HT1080 (cell line): ENCODE measurements at places on chromosomes 11 and 22.

DNA sequence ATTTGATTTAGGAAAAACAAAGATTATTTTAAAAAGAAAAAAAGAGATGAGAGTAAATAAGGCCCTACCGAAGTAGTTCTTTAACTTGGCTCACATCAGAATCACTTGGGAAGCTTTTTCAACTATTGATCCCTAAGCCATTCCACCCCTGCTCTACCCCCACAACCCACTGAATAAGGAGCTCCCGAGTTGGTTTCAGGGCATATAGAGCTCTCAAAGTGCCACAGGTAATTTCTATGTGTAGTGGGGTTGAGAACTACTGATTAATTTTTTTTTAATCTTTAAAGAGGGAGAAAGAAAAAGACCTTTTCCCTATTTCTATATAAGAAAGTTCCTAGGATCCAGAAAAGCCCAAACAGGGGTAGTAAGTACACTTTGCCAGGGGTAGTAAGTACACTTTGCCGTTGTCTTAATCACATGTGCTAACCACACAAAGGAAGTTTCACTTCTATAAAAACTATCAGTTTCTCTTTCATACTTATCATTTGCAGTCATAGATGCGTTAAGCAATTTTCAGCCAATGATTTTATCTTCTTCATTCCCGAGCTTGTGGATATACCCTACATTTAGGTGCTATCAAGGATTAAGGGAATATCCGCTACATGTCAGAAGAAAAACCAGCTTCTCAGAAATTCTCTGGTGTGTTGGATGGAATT lies 108.4 kb upstream of the ZC3H12C start:
- DNase-seq = no peak

GRCh38 chr11:27215471-27216269 lies 147.3 kb downstream of the CCDC34 start:
- no peak for DNase-seq

- DNase-seq = no peak
Observed at GRCh38 chr22:23911318-23911980, 17.3 kb downstream of the MIF start.

GRCh38 chr22:46462726-46463371 lies 74.6 kb downstream of the CELSR1 start:
- peak; percentile 88 for DNase-seq

GRCh38 chr22:35549328-35549727 lies 8.7 kb downstream of the RASD2 start:
- DNase-seq = no peak

- peak; percentile 5 for DNase-seq
Observed at GRCh38 chr11:105357764-105358163, 218.2 kb upstream of the CARD18 start.

DNA sequence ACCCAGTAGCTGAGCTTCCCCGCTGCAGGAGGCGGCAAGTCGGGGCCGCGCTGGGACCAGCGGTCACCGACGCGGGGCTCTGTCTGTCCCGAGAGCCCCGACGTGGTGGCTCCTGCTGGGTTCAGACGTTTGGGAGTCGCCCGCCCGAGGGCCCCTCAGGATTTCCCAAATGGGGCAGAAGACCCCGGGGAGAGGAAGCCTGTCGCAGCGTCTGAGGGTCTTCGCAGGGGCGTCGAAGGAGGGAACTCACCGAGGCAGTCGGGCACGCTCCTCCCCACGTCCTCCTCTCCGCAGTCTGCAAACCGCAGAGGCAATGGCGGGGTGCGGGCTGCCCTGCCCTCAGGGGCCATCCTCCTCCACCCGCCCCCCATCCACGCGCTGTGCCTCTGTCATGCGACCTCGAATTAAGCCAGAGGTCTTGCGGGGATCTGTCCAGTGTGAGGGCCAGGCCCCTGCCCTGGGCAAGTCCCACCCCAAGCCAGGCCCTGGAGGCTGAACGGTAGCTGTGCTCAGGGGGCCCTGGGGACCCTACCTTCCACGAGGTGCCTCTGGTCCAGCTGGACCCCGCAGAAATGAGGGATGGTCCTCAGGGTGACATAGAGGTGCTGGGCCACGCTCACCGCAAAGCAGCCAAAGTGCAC lies 12.5 kb downstream of the IL17REL start:
- DNase-seq = no peak

GRCh38 chr11:45930951-45931570 lies 8.6 kb downstream of the LARGE2 start:
- DNase-seq = no peak

DNA sequence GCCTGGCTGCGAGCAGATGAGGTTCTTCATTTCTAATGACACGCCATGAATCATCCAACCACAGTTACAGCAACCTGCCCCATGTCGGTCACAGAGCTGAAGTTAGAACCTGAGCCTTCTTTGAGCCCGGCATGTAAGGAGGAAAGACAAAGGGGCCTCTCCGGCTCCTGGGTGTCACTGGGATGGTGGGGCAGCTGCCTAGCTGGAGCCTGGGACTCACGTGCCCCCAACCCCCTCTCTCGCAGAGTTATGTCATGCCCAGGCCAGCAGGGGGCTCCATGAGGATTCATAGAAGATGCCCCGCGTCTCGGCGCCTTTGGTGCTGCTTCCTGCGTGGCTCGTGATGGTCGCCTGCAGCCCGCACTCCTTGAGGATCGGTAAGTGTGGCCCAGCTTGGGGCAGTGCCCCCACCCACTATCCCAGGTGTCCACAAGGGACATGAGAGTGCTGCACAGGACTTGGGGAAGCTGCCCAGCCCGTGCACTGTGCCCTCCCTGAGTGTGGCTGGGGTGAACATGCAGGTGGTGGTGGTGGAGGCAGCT lies 148.5 kb downstream of the GRIK4 start:
- peak; percentile 43 for DNase-seq

DNA sequence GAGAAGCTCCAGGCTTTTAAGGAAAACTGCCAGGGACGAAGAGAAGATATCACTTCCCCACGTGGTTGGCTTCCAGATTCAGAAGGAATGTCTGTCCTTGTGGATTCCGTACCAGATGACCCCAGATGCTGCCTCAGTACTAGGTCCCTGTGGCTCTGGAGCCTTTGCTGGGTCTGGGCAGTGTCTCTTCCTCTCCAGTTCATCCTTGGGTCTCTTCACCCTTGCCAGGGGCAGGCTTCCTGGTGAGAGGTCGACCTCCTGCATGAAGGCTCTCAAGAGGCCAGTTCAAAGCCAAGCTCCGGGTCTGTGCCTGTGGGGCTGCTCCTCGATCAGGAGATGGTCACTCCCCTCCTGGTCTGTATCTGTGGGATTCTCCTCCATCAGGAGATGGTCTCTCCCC lies 74.7 kb upstream of the B3GAT1 start:
- DNase-seq = no peak

- peak; percentile 82 for DNase-seq
Observed at GRCh38 chr22:20418211-20418788, 19.3 kb downstream of the SCARF2 start.
